ENCODE measurements at places on chromosomes 11 and 22.

GRCh38 chr11:26287067-26287518, 44.8 kb upstream of the ANO3 start:
- DNase-seq = no peak

DNA sequence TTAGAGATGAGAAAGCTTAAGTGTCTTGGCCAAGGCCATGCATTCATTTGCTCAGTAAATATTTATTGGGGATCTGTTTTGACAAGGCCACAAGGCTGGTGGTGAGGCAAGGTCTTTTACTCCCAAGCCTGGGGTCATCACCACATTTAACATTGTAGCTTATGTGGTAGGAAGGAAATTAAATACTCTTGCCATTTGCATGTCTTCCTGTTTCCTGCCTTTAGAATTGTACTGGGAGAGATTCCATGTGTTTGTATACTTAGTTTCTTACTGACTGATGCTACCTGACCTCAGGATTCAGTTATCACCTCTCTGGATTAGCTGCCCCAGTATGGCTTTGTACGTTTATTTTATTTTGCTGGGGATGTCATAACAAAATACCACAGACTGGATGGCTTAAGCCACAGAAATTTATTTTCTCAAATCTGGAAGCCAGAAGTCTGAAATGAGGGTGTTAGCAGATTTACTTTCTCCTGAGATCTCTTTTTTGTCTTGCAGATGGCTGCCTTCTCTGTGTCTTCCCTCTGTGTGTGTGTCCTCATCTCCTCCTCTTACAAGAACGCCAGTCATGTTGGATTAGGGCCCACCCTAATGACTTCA, 44.8 kb downstream of the SPECC1L start:
- DNase-seq = no peak

- no peak for DNase-seq
Measured at GRCh38 chr22:49521787-49522224, 305.9 kb downstream of the BRD1 start.

GRCh38 chr11:87555101-87555500, 517.4 kb downstream of the TMEM135 start:
- DNase-seq = no peak

GRCh38 chr11:63884196-63884932, 32.6 kb downstream of the RCOR2 start:
- DNase-seq = no peak

DNA sequence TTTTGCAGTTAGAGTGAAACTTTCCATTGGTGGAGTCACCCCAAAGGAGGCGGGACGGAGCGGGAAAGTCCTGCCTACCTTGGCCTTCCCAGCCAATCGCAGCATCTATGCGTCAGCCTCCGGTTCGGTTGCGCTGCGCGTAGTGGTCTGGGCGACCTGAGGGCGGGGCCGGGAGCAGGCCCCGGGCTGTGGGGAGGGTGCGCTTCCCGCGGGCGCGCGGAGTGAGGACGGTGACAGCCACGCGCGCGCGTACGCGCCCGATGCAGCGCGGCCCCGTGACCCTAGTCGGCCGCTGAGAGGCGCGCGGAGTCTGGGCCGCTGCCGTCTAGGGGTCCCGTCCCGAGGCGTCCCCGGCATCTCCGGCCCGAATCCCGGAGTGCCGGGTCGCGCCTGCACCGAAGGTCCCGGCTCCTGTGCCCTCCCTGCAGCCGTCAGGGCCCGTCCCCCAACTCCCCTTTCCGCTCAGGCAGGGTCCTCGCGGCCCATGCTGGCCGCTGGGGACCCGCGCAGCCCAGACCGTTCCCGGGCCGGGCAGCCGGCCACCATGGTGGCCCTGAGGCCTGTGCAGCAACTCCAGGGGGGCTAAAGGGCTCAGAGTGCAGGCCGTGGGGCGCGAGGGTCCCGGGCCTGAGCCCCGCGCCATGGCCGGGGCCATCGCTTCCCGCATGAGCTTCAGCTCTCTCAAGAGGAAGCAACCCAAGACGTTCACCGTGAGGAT, at the start of gene NF2:
NF2 (plus strand) TSS at position 276 of the 718 bp plus-strand sequence; CDS start at position 642, 366 bp downstream.
- DNase-seq = peak; percentile 99

GRCh38 chr11:115819014-115819413, 314.8 kb upstream of the CADM1 start:
- DNase-seq = peak; percentile 43

- no peak for DNase-seq
Measured at GRCh38 chr11:67642173-67643120, 2.9 kb upstream of the TBX10 start.

DNA sequence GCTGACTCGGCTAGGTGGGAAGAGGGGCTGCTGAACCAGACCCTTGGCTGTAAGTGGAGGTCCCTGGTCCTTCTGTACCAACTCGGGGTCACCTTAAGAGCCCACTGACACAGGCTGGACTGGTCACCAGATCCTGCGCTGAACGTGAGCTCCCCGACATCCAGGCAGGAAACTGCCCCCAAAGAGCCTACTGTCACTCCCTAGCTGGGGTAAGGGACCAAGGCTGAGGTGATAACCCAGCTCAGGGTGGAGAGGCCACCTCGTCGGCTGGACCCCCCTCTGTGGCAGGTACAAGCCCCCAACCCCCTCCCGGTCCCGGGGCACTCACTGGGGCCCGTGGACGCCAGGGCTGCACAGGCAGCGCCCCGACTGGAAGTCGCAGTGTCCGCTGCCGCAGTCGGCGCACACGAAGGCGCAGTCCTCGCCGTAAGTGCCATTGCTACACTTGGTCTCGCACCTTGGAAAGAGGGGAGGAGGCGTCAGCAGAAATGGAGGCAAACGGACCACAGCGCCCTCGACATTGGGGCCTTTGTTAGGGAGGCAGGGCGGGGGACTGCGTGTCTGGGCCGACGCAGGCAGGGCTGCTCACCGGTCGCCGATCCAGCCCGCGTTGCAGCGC, 7.4 kb downstream of the SCARF2 start:
- DNase-seq = no peak

- DNase-seq = no peak
Measured at GRCh38 chr22:45196926-45197605, 33.3 kb downstream of the NUP50 start.

DNA sequence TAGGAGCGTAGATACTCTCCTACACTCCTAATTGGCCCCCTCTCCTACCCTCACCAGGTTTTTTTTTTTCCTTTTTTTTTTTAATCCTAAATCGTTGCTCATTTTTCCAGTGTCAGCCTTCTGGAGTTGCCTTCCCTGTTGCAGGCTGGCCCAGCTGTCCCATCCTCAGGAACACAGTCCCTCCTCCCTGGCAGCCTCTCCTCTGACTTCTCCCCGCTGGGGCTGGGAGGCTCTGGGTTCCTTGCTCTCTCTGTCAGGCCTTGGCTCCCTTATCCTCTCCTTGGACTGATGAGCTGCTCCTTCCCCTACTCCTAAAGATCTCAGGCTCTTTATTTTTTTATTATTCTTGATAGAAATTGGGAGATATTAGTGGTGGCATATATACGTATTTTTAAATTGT, 62.2 kb downstream of the PKNOX2 start:
- no peak for DNase-seq

- no peak for DNase-seq
Measured at GRCh38 chr22:30398685-30399680, 2.2 kb downstream of the SEC14L2 start.

- DNase-seq = no peak
Measured at GRCh38 chr11:114090976-114091375, 31.5 kb downstream of the ZBTB16 start.

- no peak for DNase-seq
Measured at GRCh38 chr11:20037396-20038153, 122.7 kb downstream of the DBX1 start.

DNA sequence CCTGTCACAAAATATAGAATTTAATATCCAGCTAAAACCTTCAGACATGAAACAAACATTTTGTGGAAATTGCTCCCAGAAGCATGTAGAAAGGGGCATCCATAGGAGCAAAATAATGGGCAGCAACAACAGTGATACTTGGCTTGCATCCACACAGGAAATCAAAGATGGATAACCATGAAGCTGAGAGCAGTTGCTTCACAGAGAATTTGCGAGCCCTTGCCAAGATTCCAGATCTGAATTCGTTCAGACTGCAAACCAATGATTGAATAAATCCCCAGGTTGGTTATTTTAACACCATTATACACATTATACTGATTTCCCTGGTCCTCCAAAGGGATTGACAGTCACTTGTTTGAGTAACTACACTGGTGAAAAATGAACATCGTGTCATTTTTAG, 15.6 kb upstream of the OR51L1 start:
- DNase-seq = no peak

- DNase-seq = no peak
Measured at GRCh38 chr11:35109827-35110226, 29.1 kb upstream of the CD44 start.

DNA sequence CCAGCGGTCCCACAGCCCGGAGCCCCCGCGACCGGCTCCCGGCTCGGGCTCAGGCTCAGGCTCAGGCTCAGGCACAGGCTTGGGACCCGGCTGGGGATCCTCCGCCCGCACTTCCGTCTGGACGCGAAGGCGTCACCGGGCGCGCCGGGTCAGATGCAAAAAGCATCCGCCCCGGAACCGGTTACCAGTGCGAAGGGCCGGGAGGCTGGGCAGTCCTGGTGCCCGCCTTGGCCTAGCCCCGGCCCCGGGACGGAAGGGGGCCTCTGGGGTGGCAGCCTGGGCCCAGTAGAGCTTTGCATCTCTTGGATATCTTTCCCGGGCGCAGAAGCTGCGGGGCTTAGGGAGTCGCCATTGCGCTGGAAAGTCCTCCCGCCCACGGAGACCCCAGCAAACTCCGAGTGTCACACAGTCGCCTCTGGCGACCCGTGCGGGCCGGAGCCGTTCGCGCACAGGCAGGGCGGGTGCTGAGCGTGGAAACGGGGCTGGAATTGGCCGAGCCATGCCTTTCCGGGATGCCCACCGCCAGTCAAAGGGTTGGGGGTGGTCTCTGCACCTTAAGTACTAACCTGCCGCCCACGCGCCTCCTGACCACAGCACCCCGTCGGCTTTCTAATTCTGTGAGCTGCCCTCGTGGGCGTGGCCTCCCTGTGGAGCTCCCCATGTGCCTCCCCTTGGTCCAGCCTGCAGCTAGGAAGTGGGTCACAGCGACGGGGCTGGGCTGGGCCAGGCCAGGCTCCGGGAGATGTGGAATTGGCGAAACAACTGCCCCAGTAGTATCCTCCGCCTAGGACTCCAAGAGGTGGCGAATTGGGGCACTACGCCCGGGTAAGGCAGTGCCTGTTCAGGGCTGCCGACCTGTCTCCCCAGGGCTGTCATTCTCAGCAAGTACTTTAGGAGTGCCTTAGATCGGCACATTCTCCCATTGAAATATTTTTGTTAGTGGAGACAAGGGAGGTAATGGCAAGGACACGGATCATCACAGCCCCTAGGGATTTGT, at the start of gene TMEM9B:
TMEM9B (minus strand) TSS at position 119 of the 997 bp plus-strand sequence. CDS start 129 bp downstream, outside the sequence.
- peak; percentile 67 for DNase-seq

Measured in COLO829 (cell line).